DND-41 (cell line): ENCODE measurements at places on chromosomes 1 and 21.

DNA sequence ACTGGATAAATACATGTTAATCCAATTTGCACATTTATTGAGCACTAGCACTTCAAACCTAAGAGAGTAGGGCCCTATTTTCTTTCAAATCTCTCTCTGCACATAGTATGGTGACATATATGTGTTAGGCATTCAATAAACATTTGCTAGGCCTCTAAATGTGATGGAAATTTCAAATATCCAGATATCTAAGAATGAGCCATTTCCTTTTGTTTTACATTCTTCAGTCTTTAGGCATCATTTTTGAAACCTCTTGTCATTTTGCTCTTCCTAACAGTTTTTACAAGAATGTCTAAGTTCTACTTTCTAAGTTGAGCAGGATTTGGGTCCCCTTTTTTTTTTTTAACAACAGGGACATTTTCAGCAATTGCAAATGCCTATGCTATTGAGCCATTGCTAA, 395.7 kb upstream of the ST6GALNAC5 start:
- no peak for DNase-seq

DNA sequence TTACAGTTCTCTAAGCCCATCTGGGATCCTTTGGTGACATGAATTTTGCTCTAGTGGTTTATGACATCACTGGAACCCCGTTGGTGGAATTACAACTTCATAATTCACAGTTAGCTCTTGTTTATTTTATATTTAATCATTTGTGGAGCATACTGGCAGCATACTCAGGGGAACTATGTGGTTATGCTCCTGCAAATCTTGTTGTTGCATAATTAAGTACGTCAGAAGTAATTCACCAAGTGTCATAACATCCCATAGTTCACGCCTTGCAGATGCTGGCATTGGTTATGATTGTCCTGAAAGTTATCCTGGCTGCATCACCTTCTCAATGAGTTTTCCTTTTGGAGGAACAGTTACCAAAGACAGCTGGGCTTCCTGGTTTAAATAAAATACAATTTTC, 16.5 kb downstream of the PRRX1 start:
- DNase-seq = no peak

GRCh38 chr21:45479691-45480675, 62.3 kb downstream of the SLC19A1 start:
- no peak for DNase-seq

- DNase-seq = no peak
Observed at GRCh38 chr1:156676820-156677615, at the start of gene NES. Gene NES (minus strand): TSS chr1:156677407. CDS start chr1:156677264, 143 bp downstream.

DNA sequence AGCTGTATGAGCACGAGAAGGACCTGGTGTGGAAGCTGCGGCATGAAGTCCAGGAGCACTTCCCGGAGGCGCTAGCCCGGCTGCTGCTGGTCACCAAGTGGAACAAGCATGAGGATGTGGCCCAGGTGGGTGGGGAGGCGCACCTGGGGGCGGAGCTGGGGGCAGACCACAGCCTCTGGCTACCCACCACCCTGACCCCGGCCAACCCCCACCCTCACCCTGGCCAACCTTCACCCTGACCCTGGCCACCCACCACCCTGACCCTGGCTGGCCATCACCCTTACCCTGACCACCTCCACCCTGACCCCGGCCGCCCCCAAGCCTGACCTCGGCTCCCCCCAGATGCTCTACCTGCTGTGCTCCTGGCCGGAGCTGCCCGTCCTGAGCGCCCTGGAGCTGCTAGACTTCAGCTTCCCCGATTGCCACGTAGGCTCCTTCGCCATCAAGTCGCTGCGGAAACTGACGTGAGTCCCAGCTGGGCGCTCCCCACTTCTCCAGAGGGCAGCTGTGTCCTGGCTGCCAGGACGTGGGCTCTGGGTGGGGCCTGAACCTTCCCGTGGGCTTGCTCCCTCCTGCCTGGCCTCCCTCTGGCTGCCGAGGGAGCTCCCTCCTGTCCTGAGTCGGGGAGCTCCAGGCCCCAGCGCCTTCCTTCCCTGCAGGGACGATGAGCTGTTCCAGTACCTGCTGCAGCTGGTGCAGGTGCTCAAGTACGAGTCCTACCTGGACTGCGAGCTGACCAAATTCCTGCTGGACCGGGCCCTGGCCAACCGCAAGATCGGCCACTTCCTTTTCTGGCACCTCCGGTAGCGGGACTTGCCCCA, 69.5 kb downstream of the PIK3CD start:
- DNase-seq = no peak
